ENCODE measurements at places on chromosomes 1 and 21. TPM values are rescaled to one million over a fixed set of nuclear protein-coding genes. Genes with fewer than 3 reads are reported as not detected.

DNA sequence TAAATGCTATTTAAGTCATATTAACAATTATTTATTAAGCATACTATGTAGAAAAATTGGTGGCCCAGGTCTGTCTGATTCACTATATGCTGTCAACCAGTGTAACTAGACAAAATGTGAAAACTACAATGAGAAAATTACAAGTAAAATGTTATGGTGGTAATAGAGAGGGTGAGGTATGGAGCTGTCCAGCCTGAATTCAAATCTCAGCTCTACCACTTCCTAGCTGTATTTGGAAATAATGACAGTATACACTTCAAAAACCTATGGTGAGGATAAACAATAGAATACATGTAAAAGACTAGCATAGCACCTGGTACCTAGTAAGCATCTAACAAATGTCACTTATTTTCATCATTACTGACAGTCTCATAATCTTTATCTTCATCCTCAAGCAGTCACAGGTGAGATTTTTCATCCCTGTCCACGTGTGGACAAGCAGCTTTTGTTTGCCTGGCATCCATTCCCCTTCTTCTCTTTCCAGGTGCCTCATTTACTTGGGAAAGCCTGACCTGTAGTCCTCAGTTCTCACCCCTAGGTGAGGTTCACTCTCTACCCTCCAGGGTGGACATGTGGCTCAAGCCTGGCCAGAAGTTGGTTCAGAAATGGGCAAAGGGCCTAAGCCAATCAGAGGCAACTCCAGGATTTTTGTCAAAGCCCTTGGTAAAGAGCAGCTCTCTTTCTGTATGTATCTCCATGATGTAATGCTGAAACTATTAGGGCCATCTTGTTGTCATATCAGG, 29.5 kb downstream of the EGLN1 start:
- no peak for DNase-seq

DNA sequence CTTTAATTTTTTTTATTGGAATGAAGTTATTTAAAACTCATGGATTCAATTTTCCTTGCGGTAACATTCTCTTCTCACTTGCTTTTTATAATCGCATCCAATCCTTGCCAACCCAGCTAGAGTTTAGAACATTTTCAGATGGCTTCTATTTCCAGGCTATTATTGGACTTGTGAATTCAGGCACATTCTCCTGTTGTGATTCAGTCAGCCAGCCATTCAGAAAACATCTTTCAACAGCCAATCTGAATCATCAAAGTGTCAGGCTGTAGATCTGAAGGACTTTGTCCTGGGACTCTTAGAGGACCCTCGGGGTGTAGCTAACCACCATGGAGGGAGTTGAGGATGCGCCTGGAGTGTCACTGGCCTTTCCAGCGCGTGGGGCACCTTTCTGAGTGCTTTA, 92.4 kb downstream of the PRDM2 start:
- DNase-seq: no peak

- DNase-seq: no peak
Measured at GRCh38 chr1:168512864-168513595, 30.8 kb downstream of the XCL2 start.

DNA sequence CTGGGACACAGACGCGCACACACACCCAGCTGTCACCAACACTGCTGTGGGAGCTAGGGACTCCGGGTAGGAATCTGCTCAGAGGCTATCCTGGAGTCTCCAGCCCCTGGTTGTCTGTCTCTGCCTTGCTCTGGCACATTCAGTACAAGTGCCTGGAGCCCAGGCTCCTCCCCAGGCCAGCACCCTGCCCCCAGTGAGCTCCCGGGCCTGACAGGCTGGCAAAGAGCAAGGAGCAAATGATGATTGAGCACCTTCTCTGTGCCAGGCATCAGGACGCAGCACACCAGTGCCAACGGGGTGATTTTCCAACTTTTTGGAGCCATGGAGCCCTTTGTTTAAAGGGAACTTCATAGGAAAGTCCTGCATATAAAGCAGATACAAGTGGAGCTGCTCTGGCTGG, 6.5 kb downstream of the CNTN2 start:
- DNase-seq: no peak

GRCh38 chr1:7722670-7723012, 48.5 kb upstream of the VAMP3 start:
- DNase-seq: no peak

- DNase-seq: no peak
Measured at GRCh38 chr1:42144711-42145388, 8.4 kb upstream of the GUCA2B start.

DNA sequence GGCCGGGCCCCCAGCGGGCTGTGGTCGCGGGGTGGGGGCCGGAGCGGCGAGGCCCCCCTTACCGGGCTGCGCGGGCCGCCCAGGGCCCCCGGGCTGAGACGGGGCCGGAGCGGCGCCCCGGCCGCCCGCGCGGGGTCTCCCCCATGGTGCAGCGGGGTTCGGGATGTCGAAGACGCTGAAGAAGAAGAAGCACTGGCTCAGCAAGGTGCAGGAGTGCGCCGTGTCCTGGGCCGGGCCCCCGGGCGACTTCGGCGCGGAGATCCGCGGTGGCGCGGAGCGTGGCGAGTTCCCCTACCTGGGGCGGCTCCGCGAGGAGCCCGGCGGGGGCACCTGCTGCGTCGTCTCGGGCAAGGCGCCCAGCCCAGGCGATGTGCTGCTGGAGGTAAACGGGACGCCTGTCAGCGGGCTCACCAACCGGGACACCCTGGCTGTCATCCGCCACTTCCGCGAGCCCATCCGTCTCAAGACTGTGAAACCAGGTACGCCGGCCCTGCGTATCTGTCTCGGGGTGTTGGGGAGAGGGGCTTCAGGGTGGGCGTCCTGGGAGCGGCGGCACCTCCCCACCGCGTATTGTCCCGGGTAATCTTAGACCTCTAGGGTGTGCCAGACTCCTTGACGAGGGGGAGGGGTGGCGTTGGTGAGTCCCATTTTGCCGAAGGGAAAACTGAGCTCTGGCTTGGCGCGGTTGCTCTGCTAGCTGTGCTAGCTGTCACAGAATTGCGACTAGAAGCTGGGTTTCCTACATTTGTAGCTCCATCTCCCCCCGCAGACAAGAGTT, 745 bp downstream of the MAGI3 start:
- DNase-seq: peak; percentile 61

GRCh38 chr1:11529763-11530730, 51.1 kb downstream of the DISP3 start:
- no peak for DNase-seq

The NCSTN gene
- 56.4 TPM for total RNA-seq

The NUF2 gene
- total RNA-seq: 0.49 TPM

GRCh38 chr1:148355976-148356375, 127.1 kb downstream of the PPIAL4G start:
- DNase-seq: no peak

The KLHDC9 gene
- total RNA-seq: 0.78 TPM

The ENSA gene
- total RNA-seq: 129 TPM

DNA sequence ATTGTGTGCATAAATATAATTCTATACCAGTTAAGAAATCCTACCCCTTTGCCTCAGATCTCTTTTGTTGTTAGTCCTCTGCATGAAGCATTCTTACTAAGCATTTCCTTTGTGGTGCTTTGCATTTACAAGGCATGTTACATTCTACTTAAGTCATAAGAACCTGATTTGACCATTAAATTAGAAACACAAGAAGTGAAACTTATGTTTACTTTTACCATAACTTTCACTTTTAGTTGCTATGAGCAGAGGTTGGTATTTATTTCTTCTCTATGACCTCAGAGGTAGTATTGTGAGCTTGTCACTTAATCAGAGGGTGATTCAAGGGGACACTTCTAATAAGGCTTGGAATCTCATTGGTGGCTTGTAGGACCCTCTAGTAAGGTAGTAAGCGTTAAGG, 9.0 kb downstream of the FAM20B start:
- DNase-seq: no peak

DNA sequence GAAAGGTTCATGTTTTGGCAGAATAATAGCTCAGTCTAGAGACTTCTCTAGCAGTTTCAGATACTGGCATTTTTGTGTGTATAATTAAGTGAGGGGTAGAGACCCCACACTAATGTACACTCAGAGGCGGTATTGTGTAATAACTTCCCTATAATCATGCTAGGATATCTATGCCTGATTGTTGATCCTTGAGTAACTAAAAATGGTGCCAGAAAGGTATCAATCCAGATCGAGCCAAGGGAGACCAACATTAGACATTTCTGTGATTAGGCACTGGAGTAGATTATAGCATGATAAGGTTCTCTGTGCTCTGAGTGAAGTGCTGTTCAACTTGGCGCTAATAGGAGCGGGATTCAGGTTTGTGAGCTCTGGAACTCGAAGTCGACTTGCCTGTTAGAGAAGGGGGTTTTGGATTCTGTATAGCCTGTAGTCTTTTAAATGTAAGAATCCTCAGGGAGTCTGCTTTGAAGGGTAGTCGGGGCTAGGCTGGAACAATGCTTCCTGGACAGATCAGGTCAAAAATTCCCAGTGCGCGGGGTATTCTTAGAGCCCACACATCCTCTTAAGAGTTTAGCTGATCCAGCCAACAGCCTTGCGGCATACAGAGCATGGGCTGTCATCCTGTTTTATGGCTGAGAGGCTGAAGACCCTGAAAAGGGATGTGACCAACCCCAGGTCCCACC, 24.2 kb downstream of the MAN1C1 start:
- no peak for DNase-seq

- no peak for DNase-seq
Measured at GRCh38 chr1:62530516-62531154, 66.7 kb upstream of the ANGPTL3 start.

DNA sequence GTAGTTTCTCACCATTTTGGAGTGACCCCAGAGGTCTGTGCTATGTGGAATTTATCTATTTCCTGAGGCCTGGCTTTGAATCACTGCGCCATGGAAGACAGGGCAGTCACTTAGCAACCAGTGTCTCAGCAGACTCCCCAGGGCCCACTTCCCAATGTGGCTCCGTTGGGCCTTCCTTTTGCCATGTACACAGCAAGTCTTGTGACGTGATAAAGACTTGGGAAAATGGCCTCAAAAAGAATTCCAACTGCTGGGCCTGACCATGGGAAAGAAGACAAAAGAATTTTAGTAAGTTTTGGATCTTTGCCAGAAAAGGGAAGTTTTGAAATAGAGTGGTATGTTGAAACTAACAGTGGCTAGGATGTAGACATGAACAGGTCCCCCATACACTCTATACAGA, 36.2 kb downstream of the TLR5 start:
- DNase-seq: peak; percentile 41

DNA sequence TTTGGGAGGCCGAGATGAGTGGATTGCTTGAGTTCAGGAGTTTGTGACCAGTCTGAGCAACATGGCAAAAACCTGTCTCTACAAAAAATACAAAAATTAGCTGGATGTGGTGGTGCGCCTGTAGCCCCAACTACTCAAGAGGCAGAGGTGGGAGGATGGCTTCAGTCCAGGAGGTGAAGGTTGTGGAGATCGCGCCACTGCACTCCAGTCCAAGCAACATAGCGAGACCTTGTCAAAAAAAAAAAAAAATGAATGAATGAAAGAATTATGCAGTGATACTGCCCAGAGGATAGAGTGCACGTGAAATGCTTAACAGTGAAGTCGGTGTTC, 429 bp upstream of the DPH2 start:
- no peak for DNase-seq

The SLC2A5 gene
- 5.8 TPM for total RNA-seq

GRCh38 chr1:80369780-80370179, 1363.2 kb upstream of the ADGRL4 start:
- no peak for DNase-seq

The AK4 gene
- total RNA-seq: 68.2 TPM

GRCh38 chr1:243422362-243422761, 166.5 kb downstream of the SDCCAG8 start:
- DNase-seq: no peak

GRCh38 chr1:12434174-12434573, 183.8 kb downstream of the DHRS3 start:
- DNase-seq: peak; percentile 78

The PKLR gene
- not detected for total RNA-seq

DNA sequence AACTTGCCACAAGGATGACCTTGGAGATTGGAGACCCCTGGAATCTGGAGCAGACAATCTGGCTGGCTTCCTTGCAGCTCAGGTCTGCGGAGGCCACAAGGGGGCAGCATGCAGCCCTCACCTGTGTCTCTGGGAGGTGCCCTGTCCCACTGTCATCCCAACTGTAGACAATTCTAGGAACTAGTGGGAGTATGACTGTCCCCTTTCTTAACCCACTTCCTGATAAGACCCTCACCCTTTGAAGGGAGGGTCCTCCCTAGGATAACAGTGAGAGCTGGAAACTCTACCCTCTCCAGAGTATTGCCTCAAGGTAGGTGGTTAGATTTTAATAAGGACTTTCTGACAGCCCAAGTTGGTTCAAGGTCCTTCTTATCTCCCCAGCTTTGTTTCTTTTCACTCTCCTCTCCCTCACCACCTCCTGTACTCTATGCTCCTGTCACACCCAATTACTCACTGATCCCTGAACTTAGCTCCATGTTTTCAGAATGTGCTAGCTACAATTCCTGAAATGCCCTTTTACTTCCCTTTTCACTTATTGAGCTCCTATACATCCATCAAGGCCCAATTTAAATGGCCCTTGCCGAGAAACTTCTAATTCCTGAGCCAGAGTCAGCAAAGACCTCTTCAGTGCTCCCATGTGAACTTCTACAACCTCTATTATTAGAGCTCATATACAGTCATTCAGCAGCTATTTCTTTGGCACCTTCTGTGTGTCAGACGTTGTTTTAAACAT, 9.2 kb upstream of the KCNQ4 start:
- DNase-seq: peak; percentile 86

GRCh38 chr1:26429721-26430120, 2.4 kb upstream of the DHDDS start:
- DNase-seq: no peak
